GM23338 (cell line): ENCODE measurements at places on chromosomes 16 and 17. TPM values are rescaled to one million over a fixed set of nuclear protein-coding genes. Genes with fewer than 3 reads are reported as not detected.

The CCL5 gene
- total RNA-seq = not detected in 2 replicates

The KRTAP4-12 gene
- total RNA-seq = not detected in 2 replicates

The SLC6A4 gene
- 0.12 and 0.14 TPM in 2 replicates for total RNA-seq

The JPH3 gene
- total RNA-seq = 35.2 and 38.3 TPM in 2 replicates

DNA sequence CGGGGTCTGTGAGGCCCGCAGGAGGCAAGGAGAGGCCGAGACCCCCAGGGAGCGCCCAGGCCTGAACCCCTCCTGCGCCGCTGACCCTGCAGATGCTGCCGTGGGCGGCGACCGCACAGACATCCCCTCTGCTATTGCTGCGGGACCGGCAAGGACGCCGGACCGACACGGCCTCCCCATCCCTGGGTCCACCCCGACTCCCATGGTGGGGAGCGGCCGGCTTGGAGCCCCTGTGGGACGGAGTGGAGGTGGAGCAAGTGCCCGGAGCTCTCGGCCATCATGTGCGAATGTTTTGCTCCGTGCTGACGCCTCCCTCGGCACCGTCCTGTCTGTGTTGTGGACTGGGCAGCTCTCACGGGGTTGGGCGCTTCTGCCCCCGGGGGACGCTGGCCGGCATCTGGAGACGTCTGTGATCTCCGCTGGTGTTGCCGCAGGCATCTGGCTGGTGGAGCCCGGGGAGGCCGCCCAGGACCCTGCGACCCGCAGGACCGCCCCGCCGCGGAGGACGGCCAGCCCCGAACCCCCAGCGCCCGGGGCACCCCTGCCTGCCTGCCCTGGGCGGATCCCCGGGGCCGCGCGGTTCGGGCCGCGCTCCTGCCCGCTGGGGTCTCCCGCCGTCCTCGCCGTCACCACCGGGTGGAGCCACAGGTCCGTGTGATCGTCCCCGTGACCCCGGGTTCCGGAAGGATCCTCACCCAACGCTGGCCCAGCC is 12.8 kb upstream of the GNG13 start:
- peak; percentile 87 for DNase-seq
